ENCODE measurements at places on chromosomes 13 and 19. TPM values are rescaled to one million over a fixed set of nuclear protein-coding genes. Genes with fewer than 3 reads are reported as not detected.

- H3K27me3 ChIP-seq, result no peaks in the 10 kb centered on the region
- H3K27ac ChIP-seq, result no peak overlapping the region
- H3K36me3 ChIP-seq, result no peaks in the 10 kb centered on the region
- H3K4me3 ChIP-seq, result no peak overlapping the region
Observed at GRCh38 chr13:94333131-94333820, 146.2 kb downstream of the DCT start.

GRCh38 chr13:29572575-29572974 lies 22.9 kb downstream of the SLC7A1 start:
- peak overlapping the region; percentile 57 for H3K27ac ChIP-seq
- peaks cover 10% of the 10 kb centered on the region for H3K4me1 ChIP-seq
- no peak for DNase-seq
- H3K36me3 ChIP-seq, result no peaks in the 10 kb centered on the region

Gene ZNF43
- 6.5 TPM for total RNA-seq

Gene ZNF534
- not detected for total RNA-seq

DNA sequence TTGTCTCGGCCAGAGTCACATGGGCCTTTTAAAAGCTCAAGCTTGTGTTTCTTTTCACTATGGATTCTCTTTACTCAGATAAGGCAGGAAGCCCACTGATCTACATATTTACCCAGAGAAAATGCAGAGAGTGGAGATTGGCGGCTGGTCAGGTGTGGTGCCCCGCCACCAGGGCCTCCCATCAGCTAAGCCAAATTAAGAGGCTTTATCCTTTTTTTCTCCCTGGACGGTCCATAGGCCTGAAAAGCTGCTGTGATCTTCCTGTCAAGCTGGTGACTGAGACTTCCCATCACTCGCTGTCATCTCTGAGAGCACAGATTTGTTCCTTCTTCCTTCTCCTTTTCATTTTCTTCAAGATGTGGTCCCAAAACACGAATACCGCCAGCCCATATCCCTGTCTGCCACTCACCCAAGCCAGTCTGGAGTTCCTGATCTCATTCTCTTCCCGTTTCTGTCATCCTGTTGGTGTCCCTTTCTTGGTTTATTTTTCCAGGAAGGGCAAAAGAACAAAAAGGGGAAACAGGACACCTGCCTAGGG lies 1.9 kb downstream of the SAFB start:
- H3K36me3 ChIP-seq, result peaks cover 63% of the 10 kb centered on the region
- H3K4me3 ChIP-seq, result peak overlapping the region; percentile 99
- no peaks in the 10 kb centered on the region for H3K27me3 ChIP-seq
- H3K4me1 ChIP-seq, result peaks cover 60% of the 10 kb centered on the region
- DNase-seq, result no peak
- peak overlapping the region; percentile 93 for H3K27ac ChIP-seq

- no peaks in the 10 kb centered on the region for H3K36me3 ChIP-seq
- no peak overlapping the region for H3K27ac ChIP-seq
- no peaks in the 10 kb centered on the region for H3K4me1 ChIP-seq
- no peak overlapping the region for H3K4me3 ChIP-seq
Observed at GRCh38 chr13:24192811-24193162, 32.3 kb downstream of the SPATA13 start.

GRCh38 chr19:46622118-46622446 lies 2.8 kb downstream of the PTGIR start:
- no peak overlapping the region for H3K4me3 ChIP-seq
- DNase-seq, result no peak
- H3K27me3 ChIP-seq, result no peaks in the 10 kb centered on the region

Gene ZNF442
- total RNA-seq, result 3.5 TPM

DNA sequence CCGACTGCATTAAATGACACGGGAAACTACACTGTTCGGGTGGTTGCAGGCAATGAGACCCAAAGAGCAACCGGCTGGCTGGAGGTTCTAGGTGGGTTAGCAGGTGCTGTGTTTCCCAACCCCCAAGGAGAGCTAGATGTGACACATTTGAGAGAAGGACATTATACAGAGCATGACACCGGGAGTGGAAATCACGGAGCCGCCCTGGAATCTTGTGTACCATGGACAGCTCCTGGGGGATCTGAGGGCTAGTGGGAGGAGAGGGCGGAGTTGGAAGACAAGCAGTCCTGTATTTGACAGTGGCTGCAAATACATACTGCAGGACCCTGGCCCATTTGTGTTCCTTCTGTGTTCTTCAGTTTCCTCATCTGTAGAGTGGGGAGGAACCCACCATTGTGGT lies 2.3 kb downstream of the CEACAM18 start:
- H3K4me1 ChIP-seq, result no peaks in the 10 kb centered on the region
- DNase-seq, result no peak
- no peaks in the 10 kb centered on the region for H3K27me3 ChIP-seq
- no peak overlapping the region for H3K27ac ChIP-seq
- no peak overlapping the region for H3K4me3 ChIP-seq

Gene ZFR2
- total RNA-seq, result not detected

DNA sequence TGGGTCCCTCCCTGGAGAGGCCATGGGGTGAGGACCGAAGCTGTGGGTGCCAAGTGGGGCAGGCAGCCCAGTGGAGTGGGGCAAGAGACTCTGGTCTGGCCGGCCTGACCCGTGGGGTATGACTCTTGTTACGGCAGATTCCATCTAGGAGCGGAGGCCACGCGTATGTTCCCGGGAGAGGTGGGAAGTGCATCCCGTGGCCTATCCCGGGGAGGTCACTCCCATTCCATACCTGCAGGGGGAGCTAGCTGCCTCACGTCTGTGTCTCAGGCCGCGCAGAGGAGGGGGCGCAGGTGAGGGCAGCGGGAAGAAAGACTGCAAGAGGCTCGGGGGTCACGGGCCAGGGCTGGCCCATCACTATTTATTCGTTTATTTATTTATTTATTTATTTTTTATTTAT lies 4.9 kb downstream of the CSNK1G2 start:
- H3K36me3 ChIP-seq, result no peaks in the 10 kb centered on the region
- no peak overlapping the region for H3K27ac ChIP-seq
- H3K4me1 ChIP-seq, result peaks cover 10% of the 10 kb centered on the region

DNA sequence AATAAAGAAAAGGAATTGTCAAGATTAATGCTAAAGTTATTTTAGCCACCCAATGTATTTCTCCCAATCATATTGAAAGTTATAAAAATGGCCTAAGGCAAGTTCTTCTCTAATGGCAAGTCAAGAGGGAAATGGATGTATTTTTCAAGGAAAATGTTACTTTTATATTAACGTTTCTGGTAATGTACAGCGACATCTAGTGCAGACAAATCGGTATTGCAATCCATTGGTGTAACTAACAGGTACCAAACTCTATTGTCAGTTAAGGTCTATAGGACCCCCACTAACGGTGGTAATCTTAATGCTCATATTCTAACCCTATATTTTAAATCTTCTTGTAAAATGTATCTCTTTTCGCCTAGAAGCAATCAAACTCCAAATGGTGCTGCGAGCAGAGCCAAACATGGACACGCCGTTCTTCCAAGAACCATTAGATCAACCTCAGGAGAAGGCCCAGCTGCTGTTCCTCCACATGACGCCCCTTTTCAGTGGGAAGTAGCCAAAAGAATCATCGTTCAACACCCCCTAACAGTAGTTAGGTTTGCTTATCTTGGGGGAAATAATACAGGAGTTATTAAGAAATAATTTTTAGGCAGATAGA lies 98.5 kb upstream of the PABPC3 start:
- H3K27me3 ChIP-seq, result peaks cover 3% of the 10 kb centered on the region
- H3K4me3 ChIP-seq, result no peak overlapping the region
- no peaks in the 10 kb centered on the region for H3K36me3 ChIP-seq
- H3K27ac ChIP-seq, result no peak overlapping the region

All from osteoblast (primary cell).